Kidney glomerular epithelial cell (primary cell): ENCODE measurements at places on chromosomes 16 and 17.

- DNase-seq, result no peak
Measured at GRCh38 chr17:48513097-48513496, 17.7 kb downstream of the HOXB1 start.

GRCh38 chr16:65195998-65196397 lies 74.1 kb upstream of the CDH11 start:
- DNase-seq, result no peak

DNA sequence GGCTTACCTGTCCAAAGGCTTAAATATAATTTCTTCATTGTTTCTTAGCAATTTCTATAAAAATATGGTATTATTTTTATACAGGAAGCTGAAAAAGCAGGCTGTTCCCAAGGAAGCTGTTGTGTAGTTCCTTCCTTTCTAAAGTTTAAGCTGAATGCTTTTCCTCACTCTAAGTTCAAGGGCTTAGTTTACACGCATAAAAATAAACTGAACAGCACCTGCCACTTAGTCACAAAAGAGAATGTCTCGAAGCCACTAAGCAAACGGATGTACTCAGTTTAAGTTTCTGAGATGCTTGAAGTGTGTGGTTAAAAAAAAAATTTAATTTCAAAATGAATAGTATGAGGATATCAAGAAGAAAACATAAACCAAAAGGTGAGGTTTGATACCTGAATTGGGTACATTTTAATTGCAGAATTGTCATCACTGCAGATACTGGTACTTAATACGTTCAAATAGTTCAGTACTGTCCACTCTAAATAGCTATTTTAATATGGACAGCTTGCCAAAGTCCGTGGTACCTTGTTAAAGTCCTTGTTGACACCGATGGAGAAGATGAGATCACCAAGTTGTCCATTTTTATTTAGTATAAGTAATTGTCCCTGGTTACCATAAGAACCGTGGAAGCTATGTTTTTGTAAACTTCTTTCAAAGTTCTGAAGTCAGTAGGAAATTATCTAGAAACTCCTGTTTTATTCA lies 38.1 kb downstream of the MRTFB start:
- DNase-seq, result no peak

- no peak for DNase-seq
Measured at GRCh38 chr17:81403671-81404534, 8.6 kb downstream of the BAHCC1 start.

DNA sequence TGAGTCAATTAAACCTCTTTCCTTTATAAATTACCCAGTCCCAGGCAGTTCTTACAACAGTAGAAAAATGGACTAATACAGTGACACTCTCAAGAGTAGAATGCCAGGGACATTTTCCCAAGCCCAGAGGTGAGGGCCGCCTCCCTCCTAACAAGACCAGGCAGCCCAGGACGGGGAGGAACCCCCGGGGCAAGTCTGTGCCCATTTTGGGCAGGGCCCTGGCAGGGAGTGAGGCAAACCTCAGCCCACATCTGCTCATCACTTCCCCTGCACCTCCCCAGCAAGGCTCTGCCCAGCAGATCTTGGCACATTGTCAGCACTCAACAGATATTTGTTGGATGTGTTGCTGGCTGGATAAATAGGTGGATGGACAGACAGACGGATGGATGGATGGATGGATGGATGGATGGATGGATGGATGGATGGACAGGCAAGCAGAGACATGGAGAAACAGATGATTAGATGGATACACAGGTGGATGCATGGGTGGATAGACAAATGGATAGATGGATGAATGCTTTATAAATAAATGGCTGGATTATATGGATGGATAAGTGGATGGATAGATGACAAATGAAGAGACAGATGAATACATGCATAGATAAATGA lies 271.3 kb downstream of the PARN start:
- DNase-seq, result no peak

DNA sequence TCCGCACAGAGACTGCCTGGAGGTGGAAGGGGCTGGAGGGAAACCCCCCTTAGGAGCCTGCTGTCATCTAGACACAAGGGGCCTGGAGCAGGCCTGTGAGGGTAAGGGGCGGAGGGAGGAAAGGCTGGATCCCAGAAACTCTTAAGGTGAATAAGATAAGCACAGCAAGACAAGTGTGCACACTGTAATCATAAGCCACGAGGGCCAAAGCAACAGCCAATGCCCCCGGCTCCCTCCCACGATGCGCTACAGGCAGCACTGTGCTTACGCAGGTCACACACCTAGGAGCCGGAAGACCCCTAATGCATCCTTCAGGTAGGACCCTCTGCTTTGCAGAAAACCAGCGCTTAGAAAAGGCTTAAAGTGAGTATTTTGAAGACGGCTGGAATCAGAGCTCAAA lies 24.6 kb downstream of the ZFHX3 start:
- no peak for DNase-seq

GRCh38 chr17:3935140-3935542 lies 18.9 kb upstream of the P2RX1 start:
- peak; percentile 16 for DNase-seq

DNA sequence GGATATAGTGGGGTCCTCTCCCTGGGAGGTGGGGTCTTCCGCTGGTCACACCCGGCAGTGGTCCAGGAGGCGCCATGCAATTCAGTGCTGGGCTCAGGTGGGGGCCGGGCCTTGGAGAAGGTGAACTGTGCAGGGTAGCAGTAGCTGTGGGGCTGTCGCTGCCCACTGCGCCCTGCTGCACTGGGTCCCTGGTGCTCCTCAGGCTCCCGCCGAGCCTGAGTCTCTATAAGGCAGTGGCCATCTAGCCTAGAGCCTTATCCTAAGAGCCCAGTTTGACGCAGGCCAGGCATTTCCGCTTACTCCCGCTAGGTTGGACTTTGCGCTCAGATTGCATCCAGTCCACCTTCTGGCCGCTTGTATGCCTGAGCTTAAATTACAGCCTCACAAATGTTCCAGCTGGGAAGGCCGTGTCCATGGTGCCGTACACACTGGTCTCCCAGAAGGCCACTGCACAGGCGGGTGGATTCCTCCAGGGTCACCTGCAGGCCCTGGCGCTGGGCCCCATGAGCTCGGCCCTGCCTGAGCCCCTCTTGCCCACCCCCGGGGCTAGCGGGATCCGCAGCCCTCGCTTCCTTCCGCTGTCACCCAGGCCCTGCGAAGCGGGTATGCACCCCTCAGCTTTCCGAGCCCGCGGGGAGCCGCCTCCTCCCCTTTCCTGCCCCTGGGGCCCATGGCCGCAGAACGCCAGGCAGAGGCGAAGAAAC lies 1762.2 kb downstream of the TP53TG3F start:
- DNase-seq, result no peak

DNA sequence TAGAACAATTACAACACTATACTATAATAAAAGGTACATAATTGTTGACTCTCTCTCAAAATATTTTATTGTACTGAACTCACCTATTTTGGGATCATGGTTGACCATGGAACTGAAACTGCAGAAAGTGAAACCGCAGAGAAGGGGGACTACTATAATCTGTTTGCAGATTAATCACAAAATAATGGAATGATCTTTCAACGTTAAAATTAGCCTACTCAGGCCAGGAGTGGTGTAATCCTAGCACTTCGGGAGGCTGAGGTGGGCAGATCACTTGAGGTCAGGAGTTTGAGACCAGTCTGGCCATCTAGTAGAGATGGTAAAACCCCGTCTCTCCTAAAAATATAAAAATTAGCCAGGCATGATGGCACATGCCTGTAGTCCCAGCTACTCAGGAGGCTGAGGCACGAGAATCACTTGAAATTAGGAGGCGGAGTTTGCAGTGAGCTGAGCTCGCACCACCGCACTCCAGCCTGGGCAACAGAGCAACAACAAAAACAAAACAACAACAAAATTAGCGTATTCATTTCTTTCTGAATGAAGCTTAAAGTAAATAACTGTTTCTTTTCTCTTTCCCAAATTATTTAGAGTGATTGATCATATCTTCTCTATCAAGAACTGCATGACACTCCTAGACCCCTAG lies 45.6 kb downstream of the IKZF3 start:
- DNase-seq, result no peak

GRCh38 chr16:24749310-24749709 lies 19.9 kb downstream of the TNRC6A start:
- DNase-seq, result no peak

DNA sequence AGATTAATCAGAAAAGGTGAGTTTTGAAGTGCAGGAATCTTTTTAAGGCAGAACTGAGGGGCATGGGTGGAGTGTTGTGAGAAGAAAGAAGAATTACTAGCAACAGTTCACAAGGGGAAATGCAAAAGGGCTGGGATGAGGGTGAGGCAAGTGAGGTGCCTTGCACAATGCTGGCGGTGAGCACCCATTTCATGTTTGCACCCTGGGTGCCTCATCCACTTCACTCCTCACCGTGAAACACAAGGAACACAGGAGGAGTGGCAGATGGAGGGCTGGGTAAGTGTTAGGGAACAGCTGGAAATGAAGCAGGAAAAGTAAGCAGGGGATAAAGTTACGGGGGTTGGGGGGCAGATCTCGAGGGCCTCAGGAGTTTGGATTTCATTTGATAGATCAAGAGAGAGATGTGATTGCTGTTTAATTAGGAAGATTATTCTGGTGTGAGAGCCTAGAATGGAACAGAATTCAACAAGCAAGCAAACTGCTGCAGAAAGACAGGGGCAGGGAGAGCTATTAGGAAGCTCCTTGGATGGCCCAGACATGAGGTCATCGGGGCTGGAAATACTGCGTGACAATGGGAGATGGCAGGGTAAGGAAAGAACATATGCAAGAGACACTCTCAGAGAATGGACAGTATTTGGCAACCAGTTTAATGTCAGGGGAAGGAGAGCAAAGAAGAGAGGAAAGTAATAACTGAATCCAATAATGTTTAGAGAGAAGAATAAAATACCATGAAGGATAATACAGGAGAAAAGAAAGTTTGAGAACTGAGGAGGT lies 8.3 kb upstream of the HEATR6 start:
- no peak for DNase-seq

DNA sequence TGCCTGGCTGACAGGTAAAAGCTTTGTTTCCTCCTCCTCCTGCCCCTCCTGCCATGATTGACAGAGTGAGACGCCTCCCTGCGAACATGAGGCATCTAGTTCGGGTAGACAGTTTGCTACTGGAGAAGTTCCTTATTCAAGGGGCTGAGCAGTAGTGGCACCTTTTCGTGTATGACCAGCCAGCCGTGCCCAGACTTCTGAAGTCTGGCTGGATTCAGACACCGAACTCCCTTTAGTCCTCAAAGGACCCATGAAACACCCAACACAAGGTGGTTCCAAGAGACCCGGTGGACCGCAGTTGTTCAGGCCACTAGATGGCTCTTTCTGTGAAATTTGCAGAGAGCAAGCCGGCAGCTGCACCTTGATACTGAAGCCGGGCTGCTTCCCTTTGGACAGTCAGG lies 192.8 kb downstream of the XYLT1 start:
- DNase-seq, result no peak

- DNase-seq, result no peak
Measured at GRCh38 chr17:49602783-49603182, 27.1 kb downstream of the NXPH3 start.

GRCh38 chr16:27318392-27319256 lies 4.8 kb downstream of the IL4R start:
- no peak for DNase-seq

GRCh38 chr17:3545151-3545550 lies 12.5 kb downstream of the TRPV3 start:
- DNase-seq, result no peak

GRCh38 chr17:51640108-51640622 lies 379.8 kb downstream of the UTP18 start:
- peak; percentile 10 for DNase-seq

DNA sequence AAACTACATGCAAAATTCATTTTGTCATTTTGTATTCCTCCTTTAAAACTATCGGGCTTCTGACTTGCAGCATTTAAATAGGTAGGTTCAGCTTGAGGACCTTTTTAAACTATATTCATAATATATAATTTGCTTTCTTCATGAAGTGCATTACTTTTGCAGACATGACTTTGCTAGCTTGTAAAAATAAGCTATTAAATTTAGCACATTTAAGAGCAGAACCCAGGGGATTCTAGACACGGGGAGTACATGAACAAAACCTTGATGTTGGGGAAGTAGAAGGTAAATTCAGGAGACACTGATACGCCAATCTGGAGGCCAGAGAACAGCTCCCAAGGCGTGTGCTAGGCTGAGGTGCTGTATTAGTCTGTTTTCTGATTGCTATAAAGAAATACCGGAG lies 32.3 kb upstream of the NUDT7 start:
- no peak for DNase-seq

DNA sequence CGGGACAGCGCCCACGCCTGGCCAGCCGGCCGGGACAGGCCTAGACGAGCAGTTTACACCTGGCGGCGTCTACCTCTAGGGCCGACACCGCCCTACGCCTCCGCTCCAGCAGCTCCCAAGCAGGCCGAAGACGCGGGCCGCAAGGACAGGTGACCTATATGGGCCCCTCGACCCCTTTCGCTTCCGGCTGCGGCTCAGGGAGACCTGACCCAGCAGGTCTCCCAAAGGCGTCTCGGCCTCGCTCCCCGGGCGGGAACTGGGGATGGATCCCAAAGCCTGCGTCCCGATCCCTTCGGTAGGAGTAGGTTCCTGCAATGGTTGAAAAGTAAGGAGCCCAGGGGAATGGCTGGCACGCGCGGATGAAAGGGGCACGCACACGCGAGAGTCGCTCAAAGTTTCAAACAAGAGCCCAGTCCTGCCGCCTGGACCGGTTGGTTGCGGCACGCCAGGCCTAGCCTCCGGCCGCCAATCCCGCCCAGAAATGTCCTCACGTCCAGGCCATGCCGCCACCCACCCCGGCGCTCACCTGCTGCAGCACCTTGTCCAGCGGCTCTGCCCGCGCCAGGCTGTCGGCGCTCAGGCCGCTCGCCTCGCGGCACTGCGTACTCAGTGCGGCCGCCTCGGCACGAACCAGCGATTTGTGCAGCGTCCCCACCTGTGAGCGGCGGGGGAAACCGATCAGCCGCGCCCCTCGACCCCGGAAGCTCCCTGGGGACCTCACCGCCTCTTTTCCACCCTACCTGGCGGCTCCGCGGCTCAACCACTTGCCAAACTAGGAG lies 630 bp downstream of the ESRP2 start:
- no peak for DNase-seq

DNA sequence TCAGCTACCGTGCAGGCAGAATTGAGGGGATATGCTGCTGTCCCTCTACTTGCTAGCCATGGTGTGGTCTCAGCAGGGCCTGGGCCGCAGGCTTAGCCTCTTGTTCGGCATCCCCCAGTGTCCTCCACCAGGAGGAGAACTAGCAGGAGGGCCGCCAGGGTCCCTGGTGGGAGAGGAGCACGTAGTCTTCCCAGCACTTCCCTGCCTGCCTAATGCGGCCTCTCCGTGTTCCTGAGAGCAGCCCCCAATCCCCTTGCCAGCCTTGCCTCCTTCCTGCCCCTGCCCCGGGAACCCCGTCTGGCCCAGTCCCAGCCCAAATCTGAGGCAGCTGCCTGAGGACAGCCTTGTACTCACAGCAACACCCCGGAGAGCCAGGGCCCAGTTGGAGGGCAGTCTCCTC lies 38.1 kb downstream of the PLD6 start:
- no peak for DNase-seq
